ENCODE measurements at places on chromosomes 2 and 18. TPM values are rescaled to one million over a fixed set of nuclear protein-coding genes. Genes with fewer than 3 reads are reported as not detected.
A peak's percentile ranks its signal among the peaks of the same experiment; 100 is the strongest.

VWA3B gene
- 2.5 TPM for total RNA-seq

TCF23 gene
- not detected for total RNA-seq

DLX2 gene
- not detected for total RNA-seq

COL4A4 gene
- 2.8 TPM for total RNA-seq

GPBAR1 gene
- total RNA-seq, result 5.9 TPM

XIRP2 gene
- total RNA-seq, result 0.66 TPM

DNA sequence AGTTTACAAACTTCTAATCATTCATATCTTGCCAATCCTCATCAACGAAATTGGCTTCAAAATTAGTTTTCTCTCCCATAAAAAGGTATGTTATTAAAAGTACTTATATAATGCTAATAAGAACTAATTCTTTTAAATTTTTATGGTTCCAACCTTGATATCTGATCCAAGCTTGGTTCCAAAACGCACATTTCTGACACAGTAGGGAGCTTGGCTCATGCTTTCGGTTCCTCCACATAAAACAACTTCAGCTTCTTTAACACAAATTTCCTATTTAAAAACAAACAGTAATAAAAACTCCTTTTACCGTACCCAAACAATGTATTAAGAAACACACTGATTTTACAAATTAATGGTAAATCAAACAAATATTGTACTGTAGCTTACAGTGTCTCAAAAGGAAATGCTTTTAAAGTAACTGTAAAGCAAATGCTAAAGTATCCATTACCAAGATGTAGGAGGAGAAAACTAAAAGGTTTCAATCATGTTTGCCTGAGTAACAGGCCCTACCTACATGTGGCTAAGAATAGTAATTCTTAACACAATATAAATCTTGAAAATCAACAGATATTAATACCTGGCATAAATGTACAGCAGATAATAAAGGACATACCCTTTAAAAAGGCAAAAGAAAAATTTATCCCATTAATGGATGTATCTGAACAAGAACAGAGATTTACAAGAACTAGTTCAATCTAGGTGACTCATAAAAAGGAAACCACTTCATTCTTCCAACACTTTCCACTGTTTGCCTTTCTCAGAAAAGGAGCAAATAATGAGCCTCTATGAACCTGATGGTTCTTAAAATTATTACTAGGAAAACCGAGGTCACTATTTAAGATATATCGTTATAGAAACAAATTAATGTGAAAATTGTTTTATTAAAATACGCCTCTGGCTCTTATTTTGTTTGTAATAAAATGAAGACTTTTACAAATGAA, 17.5 kb downstream of the ACAA2 start:
- DNase-seq, result no peak

GRCh38 chr2:139214801-139215200, 434.6 kb upstream of the NXPH2 start:
- DNase-seq, result no peak

GRCh38 chr2:219544567-219544966, 739 bp downstream of the TMEM198 start:
- DNase-seq, result no peak

GRCh38 chr2:6008726-6009125, 316.5 kb downstream of the SOX11 start:
- no peak for DNase-seq

DNA sequence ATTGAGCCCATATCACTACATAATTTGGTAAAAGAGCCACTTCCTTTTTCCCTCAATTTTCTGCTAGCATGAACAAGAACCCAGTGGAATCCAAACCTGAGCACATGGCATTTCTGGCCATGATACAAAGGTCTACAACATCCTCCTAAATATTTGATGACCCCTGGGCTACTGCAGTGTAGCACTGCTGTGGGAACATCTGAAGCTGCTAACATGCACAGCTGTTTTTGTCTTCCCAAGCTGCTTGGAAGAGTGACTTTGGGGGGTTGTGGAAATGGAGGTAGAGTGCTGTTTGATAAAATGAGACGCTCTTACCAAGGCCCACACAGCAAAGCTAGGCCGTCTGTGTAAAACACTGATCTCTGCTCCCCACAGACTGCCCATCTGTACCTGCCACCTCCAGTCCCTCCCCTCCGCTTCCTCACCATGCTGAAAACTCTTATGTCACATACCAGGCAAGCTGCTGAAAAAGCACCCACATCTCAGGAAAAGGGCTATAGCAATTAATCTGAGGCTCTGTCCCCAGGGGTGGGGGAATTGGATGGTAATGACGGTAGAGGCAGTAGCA, 197.2 kb upstream of the HNRNPA3 start:
- DNase-seq, result no peak

DNA sequence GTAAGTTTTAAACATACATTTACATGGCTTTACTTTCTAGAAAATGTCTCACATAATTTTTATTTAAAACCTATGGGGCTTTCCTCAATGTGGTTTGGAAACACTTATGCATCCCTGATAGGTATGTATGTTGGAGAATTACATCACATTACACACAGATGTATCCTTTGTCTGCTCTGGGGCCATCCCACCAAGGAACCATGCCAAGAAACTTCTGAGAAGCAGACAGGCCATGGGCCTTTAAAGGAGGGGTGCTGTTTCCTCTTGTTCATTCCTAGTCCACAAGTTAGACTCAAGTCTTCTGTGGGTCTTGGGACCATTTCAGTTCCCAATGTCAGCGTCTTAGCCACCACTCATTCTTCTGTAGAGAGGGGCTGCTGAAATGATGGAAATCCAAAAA, 162.0 kb upstream of the SETBP1 start:
- no peak for DNase-seq

GRCh38 chr2:121617042-121617599, 32.1 kb downstream of the CLASP1 start:
- no peak for DNase-seq

GRCh38 chr2:56749152-56749752, 565.5 kb downstream of the CCDC85A start:
- no peak for DNase-seq

DNA sequence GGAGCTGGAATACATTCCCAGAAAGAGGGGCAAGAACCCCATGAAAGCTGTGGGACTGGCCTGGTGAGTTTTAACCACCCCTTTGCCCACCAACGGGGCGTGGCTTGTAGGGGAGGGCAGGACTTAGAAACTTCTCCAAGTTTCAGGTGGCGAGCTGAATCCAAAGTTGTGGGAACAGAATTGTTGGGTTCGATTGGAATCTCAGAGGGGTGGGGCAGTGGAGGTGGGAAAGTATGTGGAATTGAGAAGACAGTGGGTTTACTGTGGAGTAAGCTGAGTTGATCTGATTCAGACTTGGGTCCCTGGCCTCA, 1.1 kb downstream of the PNKD start:
- DNase-seq, result no peak

DNA sequence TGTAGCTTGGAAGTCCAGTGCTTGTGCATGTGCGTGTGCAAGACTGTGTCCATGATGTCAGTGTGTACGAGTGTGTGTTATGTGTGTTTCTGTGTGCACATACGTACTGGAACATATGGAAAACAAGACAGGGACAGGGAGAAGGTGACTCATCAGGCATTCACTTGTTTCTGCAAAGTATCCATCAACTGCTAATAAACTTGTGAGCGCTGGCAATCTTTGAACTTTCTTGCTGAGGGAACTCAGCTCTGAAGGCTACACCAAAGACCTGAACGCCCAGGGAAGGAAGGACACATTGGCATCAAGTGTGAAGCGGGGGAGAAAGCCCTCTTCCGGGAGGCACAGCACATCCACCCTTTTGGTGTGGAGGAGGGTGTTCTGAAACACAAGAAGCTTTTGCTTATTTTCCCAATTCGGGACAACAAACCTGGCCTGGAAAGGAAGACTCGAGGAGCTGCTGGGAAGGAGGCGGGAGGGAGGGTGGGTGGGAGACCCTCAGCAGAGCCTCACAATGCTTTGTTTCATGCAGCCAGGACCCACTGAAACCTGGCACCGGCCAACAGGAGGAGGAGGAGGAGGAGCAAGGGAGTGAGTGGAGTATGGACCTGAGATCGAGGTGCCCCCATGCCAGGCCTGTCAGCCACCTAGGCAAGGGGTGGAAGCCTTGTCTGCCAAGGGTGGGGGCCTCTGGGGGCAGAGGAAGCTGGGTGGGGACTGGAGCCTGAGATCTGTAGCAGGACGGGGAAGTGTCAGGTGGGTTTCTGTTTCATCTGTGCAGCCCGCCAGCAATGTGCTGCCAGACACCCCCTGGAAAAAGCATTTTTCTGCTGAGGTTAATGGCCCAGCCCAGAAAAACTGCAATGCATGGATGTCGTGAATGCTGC, 26.8 kb downstream of the SMAD7 start:
- DNase-seq, result no peak

DNA sequence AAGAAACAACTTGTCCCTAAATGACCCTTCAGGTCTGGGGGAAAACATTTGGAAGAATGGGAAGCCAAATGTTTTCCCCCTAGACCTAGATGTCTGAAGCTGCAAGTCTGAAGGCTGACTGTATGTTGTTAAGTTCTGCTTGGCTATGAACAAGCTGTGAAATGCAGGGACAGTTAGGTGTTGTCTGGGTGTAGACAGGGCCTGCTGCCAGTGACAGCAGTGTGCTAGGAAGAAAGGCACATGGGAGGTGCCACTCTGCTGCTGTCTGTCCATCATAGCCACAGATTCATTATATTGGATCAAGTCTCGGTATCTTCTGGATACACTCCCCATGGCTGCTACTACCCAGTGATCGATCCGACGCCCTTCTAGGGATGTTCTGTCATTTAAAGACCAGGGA, 265.9 kb upstream of the PXDN start:
- DNase-seq, result no peak

- no peak for DNase-seq
Observed at GRCh38 chr2:223460774-223461211, 141.4 kb downstream of the SCG2 start.

DNA sequence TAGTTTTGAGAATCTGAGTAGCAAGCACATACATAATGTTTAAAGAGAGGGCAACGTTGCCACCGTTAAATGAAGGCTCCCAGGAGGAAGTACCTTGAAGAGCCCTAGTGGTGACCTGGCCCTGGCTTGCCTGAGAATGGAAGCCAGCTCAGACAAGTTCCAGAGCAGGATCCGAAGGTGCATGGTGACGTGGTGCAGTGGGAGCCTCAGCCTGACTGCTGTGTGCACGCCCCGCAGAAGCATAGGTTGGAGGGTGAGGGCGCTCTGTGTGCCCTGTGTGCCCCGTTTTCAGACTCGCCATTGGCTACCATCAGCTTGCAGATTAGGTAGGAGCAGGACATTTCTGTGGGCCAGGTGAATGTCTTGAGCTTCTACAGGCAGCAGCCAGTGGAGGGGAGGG, 68.2 kb downstream of the ZNF407 start:
- no peak for DNase-seq

GRCh38 chr2:51813247-51813646, 781.3 kb upstream of the NRXN1 start:
- DNase-seq, result no peak

GRCh38 chr2:14778015-14778414, 145.5 kb downstream of the LRATD1 start:
- DNase-seq, result no peak

DNA sequence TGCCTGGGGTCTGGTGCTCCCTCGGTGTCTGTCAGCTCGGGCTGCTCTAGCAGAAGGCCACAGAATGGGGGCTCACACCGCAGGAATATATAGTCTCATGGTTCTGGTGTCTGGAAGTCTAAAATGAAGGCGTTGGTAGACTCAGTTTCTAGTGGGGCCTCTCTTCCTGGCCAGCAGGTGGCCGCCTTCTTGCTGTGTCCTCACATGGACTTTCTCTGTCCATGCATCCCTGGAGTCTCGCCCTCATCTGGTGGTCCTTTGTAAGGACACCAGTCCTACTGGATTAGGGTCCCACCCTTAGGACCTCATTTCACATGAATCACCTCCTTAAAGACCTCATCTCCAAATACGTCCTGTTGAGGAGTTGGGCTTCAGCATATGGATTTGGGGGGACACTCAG, 65.7 kb downstream of the RRM2 start:
- DNase-seq, result no peak

- no peak for DNase-seq
Observed at GRCh38 chr2:156021146-156022040, 311.1 kb downstream of the NR4A2 start.

- DNase-seq, result no peak
Observed at GRCh38 chr18:35277633-35278032, 12.4 kb downstream of the ZSCAN30 start.

DNA sequence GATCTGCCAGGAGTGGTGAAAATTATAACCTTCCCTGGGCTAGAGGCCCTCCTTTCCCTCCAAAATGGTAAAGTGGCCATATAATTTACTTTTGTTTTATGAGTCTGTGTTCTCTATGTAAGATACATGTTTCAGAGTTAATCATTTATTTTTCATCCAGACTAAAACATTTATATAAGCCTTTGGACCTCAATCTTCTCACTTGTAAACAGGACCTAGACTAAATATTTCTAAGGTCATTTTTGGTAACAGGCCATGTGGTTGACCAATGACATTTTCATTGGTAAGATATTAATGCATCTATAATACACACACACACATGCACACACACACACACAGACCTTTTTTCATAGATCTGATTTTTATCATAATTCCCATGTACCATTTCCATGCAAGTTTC, 79.7 kb upstream of the KCTD1 start:
- no peak for DNase-seq

DNA sequence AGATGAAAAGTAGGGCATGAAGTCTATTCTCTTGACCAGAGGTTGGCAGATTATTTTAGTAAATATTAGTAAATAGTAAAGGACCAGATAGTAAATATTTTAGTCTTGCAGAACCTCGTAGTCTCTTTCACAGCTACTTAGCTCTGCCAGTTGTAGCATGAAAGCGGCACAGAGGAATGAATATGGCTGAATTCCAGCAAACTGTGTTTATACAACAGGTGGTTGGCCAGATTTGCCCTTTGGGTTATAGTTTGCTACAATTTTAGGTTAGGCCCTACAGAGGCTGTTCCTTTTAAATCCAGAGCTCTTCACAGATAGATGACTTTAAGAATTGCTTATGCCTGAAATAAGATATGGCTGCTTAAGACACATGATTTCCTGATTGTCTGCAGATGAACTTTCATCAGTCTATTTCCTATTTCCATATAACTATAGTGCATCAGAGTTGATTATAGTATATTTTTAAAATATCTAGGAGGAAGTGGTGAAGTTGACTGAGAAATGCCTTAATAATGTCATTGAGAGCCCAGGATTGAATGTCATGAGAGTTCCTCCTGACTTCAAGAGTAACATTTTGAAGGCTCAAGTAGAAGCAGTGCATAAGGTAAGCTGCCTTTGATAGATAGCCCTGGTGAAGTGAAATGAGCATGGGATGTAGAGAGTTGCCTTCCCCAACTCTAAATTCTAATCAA, 80.5 kb downstream of the TMEM185B start:
- no peak for DNase-seq

- no peak for DNase-seq
Observed at GRCh38 chr2:12737297-12737696, 20.6 kb downstream of the TRIB2 start.

DNA sequence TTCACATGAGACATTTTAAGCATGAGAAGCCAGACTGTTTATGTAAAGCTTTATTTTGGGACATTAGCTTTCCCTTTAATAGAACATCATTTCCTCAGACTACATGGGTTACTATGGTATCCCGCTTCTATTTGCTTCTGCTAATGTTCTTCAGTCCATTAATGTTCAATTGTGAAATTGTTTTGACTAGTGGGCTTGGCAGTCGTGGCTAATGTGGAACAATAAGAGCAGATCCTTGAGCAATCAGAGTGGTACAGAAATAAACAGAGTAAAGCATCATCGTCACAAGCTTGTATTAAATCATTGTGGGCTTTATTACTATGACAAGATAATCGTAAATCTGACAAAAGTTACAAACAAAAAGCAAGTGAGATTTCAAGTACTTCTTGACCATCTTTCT, 60.2 kb downstream of the PDE1A start:
- peak; percentile 29 for DNase-seq

- no peak for DNase-seq
Observed at GRCh38 chr2:40844353-40845277, 392.7 kb upstream of the SLC8A1 start.

- DNase-seq, result no peak
Observed at GRCh38 chr2:150165988-150166312, 321.5 kb downstream of the RND3 start.

Measured in tibial nerve (tissue), 4 donors.